Muscle of leg (tissue), 16 donors: ENCODE measurements at places on chromosomes 16 and 17. TPM values are rescaled to one million over a fixed set of nuclear protein-coding genes. Genes with fewer than 3 reads are reported as not detected.

Gene CCL8
- polyA plus RNA-seq = 1.5 TPM

Gene TBC1D3E
- not detected for polyA plus RNA-seq

Gene TMEM220
- polyA plus RNA-seq = 5.1 TPM

Gene PRSS8
- 0.14 TPM for polyA plus RNA-seq

Gene CCL11
- not detected for polyA plus RNA-seq

Gene PLA2G10
- polyA plus RNA-seq = not detected

Gene OR2C1
- not detected for polyA plus RNA-seq

Gene MPP2
- 5.6 TPM for polyA plus RNA-seq

Gene ZSCAN32
- 8.7 TPM for polyA plus RNA-seq

Gene IGF2BP1
- 13.6 TPM for polyA plus RNA-seq

Gene CACNB1
- polyA plus RNA-seq = 226 TPM

Gene IL17C
- not detected for polyA plus RNA-seq

Gene CFAP52
- 0.38 TPM for polyA plus RNA-seq

Gene CCDC144A
- 2.7 TPM for polyA plus RNA-seq

Gene ZPBP2
- polyA plus RNA-seq = not detected

Gene HAS3
- polyA plus RNA-seq = 2.5 TPM

Gene CENPN
- 19.4 TPM for polyA plus RNA-seq

Gene TPSB2
- polyA plus RNA-seq = 1.8 TPM

Gene CD300LB
- 0.15 TPM for polyA plus RNA-seq

Gene MT1A
- not detected for polyA plus RNA-seq

Gene ADAD2
- 0.99 TPM for polyA plus RNA-seq

Gene GP2
- not detected for polyA plus RNA-seq

Gene KRT14
- not detected for polyA plus RNA-seq

Gene CA4
- polyA plus RNA-seq = 12.4 TPM

Gene IRX6
- polyA plus RNA-seq = 0.11 TPM

Gene SLC16A13
- 1.0 TPM for polyA plus RNA-seq

Gene KRTAP4-3
- polyA plus RNA-seq = not detected

Gene CCT6B
- 2.0 TPM for polyA plus RNA-seq

Gene SERPINF2
- polyA plus RNA-seq = 4.0 TPM

Gene CPNE7
- polyA plus RNA-seq = 0.23 TPM

Gene CTRB2
- polyA plus RNA-seq = 0.34 TPM

Gene KNOP1
- polyA plus RNA-seq = 40.2 TPM

Gene TCAP
- 328 TPM for polyA plus RNA-seq

Gene MFSD6L
- 0.33 TPM for polyA plus RNA-seq

Gene ANKRD40CL
- polyA plus RNA-seq = 0.56 TPM

Gene HOXB6
- 1.3 TPM for polyA plus RNA-seq

Gene OR1E1
- not detected for polyA plus RNA-seq

Gene SLC39A11
- polyA plus RNA-seq = 12.0 TPM

Gene NUBP1
- 33.4 TPM for polyA plus RNA-seq
